ENCODE measurements at places on chromosomes 3 and 15.

DNA sequence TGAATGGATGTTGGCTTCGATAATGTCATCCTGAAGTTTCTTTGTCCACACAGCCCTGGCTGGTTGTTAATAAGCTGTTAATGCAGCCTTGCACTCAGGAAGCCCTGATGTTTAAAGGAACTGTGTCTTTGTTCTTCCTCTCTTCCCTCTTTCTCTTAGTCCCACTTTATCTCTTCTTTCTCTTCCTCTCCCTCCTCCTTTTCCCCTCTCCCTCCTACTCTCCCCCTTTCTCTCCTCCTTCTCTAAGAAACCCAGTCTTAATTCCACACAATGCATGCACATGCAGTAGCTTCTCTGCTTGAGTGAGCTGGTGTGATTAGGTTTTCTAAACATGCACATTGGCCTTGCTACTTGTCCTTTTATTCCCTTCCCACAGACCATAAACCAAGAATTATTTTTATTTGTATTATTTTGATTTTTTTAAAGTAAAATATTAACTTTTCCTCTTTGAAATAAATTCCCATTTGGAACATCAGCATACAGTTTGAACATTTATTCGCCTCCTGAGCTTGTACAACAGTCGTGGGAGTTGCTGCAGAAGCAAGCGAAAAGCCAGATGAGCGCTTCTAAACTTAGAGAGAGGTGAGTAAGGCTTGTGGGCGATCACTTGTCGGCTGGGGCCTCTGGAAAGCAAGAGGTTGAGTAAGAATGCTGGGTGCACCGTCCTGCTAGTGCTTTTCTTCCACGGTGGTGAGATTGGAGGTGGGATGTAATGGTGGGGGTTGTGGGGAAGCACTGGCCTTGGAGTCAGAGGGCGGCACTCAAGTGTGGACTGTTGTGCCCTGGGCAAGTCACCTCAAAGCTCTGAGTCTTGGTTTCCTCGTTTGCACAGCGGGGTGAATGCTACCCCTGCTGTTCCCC is 7.2 kb downstream of the GHRL start:
- no peak for DNase-seq

- DNase-seq, result peak; percentile 8
These were observed 344.6 kb upstream of the UBE2E2 start for GRCh38 chr3:22858486-22858885.

- no peak for DNase-seq
These were observed 63.3 kb upstream of the DCBLD2 start for GRCh38 chr3:98964784-98965183.

DNA sequence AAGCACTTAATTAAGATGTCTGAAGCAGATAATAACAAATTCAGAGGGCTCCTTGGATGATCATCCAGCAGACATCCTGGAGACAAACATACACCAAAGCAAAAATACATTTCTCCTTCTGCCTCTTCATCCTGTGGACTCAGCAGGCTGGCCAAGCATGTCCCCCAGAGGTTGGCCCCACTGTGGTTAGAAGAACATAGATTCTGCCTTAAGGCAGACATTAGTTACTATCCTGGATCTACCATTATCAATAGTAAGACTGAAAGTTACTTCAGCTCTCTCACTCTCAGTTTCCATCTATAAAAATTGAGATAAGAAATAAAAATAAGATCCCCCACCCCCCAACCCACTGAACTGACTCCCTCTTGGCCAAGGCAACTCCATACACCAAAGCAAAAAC is 28.6 kb upstream of the TGFBR2 start:
- DNase-seq, result no peak

DNA sequence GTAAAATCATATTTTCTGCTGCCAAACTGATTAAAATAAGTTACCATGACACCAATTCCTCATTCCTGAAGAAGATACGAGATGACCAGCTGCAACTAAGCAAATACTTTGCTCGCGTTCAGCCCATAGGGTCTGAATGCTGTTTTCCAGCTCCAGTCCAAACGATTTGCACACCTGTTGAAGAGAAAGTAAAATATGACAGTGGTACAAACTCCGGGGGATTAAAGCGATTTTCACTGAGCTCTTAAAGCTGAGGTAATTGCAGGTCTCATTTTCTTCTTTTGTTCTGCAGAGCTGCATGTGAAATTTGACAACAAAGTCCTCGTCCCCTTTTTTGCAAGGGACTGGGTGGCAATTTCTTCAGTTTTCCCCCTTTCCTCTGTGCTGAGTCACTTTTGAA is 118.4 kb downstream of the NR2F2 start:
- DNase-seq, result no peak

DNA sequence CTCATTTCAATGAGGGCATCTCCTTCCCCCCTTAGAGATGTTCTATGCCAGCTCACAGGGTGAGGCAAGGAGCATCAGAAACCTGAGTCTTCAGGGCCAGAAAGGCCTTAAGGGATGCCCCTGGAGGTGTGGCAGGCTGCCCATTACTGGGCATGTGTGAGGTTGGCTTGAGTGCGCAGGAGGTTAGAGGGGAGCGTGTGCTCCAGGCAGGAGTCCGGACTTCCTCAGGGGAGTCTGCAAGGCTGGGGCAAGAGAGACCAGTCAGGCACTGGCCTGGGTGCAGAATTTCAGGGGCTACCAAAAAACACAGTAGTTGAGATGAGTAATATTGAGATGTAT is 1.9 kb downstream of the LOXL1 start:
- DNase-seq, result no peak

GRCh38 chr3:147383617-147384016 is 22.7 kb downstream of the ZIC4 start:
- DNase-seq, result no peak
